ENCODE measurements at places on chromosomes 6 and 20.

DNA sequence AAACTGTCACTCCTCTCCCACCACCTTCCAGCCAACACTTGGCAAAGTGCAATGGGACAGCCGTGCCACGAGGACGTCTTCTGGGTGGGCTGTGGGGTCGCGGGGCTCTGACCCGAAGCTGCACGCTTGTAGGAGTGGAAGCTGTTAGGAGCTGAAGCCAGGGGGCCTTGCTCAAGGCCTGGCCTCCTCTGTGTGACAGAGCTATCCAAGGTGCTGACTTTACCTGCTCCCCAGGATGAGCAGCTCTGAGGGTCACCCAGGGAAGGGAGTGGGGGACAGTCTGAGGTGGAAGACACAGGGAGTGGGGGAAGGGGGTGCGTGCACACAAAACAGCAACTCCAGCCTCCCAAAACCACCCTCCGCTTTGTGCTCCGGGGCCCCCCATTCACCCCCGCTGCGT is 17.5 kb upstream of the CHRNA4 start:
- no peak for DNase-seq

GRCh38 chr6:56364431-56364826 is 117.0 kb upstream of the COL21A1 start:
- DNase-seq = no peak

- DNase-seq = no peak
Measured at GRCh38 chr6:81362246-81362645, 390.2 kb downstream of the TENT5A start.

GRCh38 chr20:51206032-51206662 is 183.2 kb upstream of the KCNG1 start:
- DNase-seq = no peak

DNA sequence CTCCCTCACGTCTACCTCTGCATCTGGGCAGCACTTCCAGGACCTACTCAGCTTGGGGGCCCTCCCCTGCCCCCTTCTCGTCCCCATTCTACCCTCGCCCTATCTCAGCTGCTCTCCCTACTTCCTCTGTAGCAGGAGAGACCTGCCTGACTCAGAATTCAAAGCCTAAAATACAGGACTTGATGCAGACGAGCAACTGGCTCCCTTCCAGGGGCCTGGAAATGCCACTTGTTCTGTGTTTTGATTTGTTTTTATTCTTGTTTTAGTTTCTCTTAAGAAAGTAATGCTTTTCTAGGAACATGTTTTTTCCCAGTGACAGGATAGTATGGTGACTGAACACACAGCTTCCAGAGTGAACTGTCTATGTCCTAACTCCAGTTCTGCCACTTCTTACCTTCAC is 320.4 kb upstream of the CDH4 start:
- DNase-seq = no peak

DNA sequence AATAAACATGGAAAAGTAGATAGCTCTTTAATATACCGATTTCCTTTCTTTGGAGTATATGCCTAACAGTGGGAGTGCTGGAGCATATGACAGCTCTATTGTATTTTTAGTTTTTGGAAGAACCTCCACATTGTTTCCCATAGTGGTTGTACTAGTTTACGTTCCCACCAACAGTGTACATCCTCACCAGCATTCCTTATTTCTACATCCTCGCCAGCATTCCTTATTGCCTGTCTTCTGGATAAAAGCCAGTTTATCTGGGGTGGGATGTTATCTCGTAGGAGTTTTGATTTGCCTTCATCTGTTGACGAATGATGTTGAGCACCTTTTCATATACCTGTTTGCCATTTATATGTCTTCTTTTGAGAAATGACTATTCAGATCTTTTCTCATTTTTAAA is 2.6 kb downstream of the MICA start:
- no peak for DNase-seq

DNA sequence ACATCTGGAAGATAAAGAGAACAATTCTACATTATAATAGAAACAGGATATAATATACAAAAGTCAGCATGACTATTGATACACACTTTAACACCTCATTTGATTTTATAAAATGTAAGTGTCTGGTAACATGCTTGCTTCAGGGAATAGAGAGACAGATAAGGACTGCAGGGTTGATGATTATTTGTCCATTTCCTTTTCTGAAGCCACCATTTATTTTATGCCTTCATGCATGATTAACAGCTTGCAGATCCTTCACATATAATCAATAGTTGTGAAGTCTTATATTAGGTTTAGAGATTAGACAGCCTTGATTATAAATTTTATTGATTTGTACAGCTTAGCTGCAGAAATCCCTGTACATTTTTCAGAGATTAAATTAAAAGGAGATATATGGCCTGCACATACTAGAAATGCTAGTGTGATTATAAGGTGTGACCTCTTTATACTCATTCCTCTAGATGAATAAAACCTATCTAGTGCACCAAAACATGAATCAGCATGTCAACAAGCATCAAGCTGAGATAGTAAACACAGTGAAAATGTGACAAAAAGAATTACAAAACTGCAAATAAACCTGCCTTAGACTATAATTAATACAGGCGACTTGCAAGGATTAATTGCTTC is 198.8 kb upstream of the THEMIS start:
- DNase-seq = no peak

GRCh38 chr6:95091823-95092436 is 485.4 kb upstream of the MANEA start:
- DNase-seq = no peak

- DNase-seq = no peak
Measured at GRCh38 chr6:163485388-163485851, 70.9 kb downstream of the QKI start.

- DNase-seq = no peak
Measured at GRCh38 chr6:70314296-70314695, 11.4 kb upstream of the COL9A1 start.

DNA sequence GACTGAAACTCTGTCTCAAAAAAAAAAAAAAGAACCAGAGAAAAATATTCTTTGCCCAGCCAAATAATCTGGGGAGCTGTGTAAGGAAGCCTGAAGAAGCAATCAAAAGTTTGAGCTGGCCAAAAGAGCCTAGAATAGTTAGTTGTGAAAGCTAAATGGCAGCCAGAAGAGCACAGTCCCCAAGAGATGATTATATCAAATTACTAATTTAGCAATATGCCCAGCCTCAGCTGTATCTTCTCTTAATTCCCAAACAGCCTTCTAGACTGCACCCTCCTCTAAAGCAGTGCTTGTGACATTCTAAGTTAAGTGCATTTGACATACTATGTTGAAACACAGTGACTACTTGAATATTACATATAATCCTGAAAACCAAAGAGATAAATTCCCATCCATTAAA is 38.9 kb downstream of the CDK19 start:
- no peak for DNase-seq

- no peak for DNase-seq
Measured at GRCh38 chr6:44411141-44411540, 23.6 kb downstream of the CDC5L start.

DNA sequence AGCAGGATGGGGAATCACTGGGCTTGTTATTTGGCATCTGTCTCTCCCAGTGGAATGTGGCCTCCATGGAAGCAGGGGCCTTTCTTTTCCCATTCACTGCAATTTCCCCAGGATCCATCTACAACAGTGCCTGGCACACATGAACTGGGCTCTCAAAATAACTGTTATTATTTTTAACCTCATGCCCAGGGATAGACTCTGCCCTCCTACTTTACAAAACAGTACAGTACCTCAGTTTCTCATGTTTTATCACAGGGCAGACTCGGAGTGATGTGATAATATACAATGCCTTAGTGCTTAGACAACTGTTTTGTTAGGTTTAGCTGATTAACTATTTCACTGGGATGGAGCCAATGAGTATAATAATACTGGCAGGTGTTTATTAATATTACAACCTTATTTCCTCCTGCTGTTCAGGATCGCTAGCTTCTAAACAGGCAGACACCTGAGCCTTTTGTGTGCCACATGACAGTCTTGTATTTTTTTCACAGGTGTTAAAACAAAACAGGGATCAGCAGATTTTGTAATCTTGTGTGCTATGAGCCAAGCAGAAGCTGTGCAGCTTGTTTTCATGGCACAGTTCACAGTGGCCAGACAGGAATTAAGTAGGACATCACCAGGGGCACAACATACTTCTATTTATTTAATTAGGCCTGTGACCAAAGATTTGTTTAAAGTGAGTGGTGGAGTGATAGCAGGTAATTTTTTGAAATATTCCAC is 157.7 kb upstream of the EYA4 start:
- DNase-seq = no peak

- DNase-seq = peak; percentile 59
Measured at GRCh38 chr6:42898891-42899361, 16.9 kb upstream of the PTCRA start.

DNA sequence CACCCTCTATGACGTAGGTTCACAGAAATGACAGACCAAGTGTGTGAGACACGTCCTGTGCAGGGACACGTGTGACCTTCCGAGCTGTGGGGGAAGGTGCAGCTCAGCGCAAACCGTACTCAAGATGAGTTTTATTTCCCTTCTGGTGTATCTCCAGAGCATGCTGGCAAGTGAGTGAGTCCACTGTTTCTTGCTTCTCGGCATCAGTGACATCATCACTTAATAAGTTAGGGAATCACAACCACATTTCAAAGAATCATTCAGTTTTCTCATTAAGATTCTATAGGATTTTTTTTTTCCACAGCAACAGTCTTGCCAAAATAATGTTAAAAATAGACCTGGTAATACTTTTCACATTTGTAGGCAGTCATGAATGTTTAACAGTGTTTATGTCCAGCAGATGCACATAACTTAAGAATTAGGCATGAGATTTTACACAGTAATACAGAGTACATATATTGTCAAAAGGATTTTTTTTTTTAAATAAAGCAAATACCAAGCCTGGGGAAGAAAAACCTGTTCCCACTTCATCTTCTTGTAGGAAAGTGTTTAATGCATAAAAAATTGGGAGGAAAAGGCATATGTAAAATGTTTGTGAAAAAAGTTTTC is 417.8 kb downstream of the CDC5L start:
- DNase-seq = no peak

DNA sequence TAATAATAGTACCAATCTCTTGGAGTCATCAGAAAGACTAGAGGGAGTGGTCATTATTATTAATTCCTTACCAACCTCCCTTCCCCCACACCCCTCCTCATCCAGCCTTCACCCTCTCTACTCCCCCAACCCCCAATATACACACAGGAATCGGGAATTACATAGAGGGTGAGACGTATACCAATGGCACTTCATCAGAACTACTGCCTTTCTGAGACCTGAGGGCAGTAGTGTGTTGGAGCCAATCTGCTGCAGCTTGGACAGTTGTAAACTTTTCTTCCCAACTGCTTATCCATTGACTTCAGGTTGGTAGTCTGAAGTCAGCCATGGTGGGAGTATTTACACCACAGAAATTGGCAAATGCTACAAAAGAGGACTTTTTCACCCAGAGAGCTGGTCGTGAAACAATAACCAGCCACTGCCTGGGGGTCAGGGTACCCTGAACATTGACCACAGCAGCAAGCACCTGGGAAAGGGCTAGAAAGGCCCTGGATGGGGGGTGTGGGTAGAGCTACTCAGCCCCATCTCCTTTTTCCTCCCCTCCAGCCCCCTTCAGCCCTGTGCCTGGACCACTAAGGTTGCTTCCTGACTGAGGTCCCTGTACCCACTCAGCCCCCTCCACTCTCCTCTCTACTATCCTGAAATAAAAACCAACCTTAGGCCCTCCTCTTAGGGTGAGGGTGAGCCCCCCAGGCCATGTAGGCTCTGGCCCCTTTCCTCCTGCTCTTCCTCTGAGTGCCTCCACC is 161.5 kb downstream of the MRPL14 start:
- no peak for DNase-seq

DNA sequence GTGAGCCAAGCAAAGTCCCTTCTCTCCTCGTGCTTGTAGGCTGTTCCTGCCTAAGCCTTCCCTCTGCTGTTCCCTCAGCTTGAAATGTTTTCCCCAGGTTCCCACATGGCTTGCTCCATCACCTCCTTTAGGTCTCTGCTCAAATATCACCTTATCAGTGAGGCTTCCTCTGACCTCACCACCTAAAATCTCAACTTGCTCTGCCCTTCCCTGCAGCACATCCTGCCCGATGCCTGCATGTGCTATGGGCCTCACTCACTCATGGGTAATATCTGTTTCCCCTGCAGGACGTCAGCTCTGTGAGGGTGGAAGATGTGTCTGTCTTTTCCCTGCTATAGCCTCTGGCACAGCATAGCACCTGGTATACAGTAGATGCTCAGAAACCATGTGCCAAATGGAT is 29.9 kb upstream of the FKBP1A start:
- DNase-seq = no peak

GRCh38 chr20:48189181-48189580 is 403.9 kb upstream of the SULF2 start:
- no peak for DNase-seq

DNA sequence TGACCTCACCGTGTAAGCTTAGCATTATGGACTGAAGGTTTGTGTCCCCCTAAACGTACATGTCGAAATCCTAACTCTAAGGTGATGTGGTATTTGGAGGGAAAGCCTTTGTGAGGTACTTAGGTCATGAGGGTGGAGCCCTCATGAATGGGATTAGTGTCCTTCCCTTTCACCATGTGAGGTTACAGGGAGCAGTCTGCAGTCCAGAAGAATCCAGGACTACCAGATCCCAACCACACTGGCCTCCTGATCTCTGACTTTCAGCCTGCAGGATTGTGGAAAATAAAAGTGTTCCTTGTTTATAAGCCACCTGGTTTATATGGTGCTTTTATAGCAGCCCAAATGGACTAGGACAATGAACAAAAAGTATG is 73.4 kb downstream of the ZBTB2 start:
- no peak for DNase-seq

DNA sequence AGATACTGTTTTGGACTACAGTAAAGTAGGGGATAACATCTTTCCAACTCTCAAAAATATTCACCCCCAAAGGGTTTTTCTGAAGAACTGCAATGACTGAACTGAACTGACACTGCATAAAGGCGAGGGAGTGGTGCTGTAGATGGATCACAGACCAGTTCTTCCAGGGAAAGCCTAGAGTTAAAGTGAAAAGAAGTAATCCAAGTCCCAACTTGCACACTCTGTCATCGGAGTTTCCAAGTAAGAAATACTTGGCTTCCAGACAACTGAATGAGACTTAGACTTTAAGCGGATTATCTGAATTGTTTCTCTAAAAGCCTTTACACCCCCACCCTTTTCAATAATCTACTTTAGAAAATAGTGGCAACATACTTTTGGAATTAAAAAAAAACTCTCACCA is 134.1 kb upstream of the PREP start:
- DNase-seq = no peak

GRCh38 chr6:117264369-117264691 is 1.0 kb upstream of the VGLL2 start:
- DNase-seq = no peak

- DNase-seq = no peak
Measured at GRCh38 chr6:107666981-107667601, 157.0 kb downstream of the SCML4 start.

GRCh38 chr6:87184762-87185250 is 29.4 kb downstream of the ZNF292 start:
- no peak for DNase-seq

GRCh38 chr6:17167327-17167979 is 65.6 kb downstream of the STMND1 start:
- DNase-seq = no peak

DNA sequence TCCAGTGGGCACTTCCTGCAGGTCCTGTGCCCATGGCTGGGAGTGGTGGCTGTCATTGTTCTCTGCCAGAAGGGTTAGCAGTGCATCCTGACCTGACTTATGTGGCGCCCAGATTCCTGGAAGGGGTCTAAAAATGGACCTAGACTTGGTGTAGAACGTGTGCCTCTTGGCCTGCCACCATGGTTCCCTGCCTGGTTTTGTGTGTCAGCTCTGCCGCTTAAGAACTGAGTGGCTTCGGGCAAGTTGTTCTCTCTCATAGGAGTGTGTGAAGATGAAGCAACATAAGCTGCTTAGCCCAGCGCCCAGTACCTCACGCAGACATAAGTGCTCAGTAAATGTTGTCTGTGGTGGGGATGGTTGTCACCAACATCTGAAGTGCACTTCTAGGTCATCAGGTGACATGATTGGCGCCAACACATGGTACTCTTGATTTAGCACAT is 52.1 kb downstream of the PTPN1 start:
- DNase-seq = no peak

Data from central memory CD4-positive, alpha-beta T cell (primary cell).